Amniotic stem cell (primary cell): ENCODE measurements at places on chromosomes 13 and 19.

GRCh38 chr13:62704875-62705274, 1289.2 kb upstream of the PCDH20 start:
- DNase-seq, result no peak

DNA sequence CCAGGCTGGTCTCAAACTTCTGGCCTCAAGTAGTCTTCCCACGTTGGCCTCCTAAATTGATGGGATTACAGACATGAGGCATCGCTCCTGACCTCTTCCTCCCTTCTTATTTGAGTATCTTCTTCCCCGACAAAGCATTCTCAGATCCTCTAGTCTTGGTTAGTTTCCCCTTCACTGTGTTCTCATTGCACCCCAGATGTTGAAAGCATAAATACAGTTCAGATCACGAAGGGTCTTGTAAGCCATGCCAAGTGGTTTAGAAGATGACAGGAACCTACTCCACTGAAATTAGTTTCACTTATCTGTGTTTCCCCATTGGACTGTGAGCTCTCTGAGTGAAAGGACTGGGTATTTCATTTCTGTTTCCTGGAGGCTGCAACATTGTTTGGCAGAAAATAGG, 100.7 kb downstream of the DGKH start:
- no peak for DNase-seq

DNA sequence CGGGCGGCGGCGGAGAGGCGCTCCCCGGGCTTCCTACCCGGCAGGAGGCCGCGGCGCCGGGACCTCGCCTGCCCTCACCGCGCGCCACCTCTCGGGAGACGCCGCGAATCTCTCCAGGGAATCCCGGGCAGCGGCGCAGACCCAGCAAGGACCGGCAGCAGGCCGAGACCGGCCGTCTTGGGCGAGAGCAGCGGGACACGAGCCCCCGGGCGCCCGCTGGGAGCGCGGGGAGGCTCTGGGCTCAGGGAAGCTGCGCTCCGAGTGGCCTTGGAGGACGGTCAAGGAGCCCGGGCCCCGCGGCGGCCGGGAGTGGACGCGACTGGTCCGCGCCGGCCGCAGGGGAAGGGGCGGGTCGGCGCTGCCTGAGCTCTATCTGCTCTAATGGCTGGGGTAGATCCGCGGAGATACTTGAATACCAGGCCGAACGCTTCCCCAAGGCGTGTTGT, 14.7 kb downstream of the CDX2 start:
- no peak for DNase-seq

DNA sequence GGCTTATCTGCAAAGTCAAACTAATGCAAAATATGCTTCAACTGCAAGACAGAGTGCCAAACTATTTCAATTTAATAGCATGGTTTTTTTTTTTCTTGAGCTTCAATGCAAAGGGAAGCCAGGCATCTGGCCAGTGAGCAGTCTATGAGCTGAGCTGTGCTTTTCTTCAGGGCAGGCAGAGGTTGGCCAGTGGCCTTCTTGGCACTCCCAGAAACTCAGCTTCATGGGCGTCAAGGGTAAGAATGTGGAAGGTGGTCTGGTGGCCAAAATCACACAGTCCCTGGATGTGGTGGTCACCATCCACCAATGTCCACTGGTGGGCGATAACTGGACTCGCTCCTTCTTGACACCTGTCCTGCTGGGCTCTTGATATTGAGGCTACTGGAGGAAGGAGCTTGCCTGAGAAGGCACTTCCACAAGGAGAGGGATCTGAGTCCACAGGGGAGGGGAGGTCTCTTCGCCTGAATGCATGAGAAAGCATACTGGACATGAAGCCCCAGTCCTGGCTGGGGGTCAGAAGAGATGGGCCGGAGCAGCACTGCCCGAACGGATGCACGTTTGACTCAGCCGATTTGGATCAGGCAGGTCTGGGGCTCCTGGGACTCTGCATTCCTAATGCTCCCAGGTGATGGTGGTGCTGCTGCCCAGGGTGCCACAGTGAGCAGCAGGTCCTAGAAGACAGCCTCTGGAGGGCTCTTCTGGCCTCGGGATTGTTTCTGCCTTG, 17.1 kb downstream of the COL4A2 start:
- no peak for DNase-seq

GRCh38 chr13:79530270-79530669, 49.3 kb downstream of the NDFIP2 start:
- no peak for DNase-seq

GRCh38 chr19:17835182-17836006, 12.4 kb downstream of the JAK3 start:
- DNase-seq, result no peak

DNA sequence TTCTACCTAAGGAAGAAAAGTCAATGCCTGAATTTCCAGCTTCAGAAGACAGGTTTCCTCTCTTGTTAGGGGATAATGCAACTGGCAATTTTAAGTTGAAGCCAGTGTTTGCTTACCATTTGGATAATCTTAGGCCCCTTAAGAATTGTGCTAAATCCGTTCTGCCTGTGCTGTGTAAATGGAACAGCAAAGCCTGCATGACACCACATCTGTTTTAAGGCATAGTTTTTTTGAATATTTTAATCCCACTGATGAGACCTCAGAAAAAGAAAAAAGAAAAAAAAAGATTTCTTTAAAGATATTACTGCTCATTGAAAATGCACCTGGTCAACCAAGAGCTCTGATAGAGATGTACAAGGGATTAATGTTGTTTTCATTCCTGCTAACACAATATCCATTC, 419.2 kb downstream of the SLITRK6 start:
- DNase-seq, result no peak

DNA sequence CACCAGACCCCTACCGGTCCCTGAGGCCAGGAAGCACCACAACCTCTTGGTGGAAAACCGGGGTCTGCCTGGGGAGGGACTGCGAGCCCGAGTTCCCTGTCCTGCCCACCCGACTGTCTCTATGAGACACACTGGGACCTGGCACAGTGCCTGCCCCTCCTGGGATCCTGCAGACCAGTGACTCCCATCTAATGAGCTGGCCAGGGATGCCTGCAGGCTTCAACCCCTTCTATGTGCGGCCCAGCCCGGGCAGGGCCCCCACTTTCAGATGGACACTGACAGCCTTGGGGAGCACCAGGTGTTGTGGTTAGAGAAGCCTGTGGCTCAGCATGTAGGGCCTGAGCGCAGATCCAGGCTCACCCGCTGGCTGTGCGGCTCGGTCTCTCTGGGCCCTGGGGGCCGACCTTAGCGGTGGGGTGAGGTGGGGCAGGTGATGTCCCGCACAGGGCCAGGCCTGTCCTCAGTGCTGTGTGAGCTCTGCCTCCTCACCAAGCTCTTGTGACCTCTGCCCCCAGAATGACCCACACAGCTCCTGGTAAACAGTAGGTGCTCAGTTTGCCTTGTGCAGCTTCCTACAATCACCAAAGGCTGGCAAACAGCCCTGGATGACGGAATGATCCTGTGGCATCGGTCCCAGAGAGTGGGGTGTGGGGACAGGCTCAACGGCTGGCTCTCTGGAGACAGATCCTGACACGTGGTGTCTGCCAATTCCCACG, 17.9 kb upstream of the CACTIN start:
- no peak for DNase-seq

DNA sequence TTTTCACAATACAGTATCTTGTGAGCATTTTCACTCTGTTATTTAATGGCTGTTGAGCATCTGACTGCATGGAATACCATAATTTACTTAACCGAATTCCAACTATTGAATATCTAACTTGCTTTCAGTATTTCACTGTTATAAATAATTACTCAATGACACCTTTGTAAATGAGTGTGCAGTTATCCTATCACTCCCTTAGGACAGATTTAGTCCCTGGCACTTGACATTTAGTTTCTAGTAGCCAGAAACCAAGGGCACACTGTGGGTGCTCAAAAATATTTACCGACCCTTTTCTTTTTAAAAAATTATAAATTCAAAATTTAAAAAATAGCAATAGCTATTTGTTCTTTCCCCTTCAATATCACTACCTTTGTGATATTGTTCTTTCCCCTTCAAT, 258.8 kb downstream of the DCLK1 start:
- DNase-seq, result no peak

DNA sequence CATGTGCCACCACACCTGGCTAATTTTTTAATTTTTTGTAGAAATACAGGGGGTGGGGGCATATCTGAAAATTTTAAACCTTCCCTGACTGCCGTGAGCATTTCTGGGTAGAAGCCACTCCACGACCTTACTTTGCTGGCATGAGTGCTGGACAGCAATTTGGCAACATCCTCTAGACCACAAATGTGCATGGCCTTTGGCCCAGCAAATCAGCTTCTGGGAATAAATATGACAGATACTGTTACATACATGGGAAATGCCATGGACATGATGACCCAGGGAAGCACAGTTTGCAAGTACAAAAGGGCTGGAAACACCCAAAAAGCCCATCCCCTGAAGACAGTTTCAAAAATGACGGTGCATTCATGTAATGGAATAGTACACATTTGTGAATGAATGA, 3.2 kb upstream of the PVR start:
- no peak for DNase-seq

- DNase-seq, result no peak
These were observed 14.0 kb downstream of the SCGB2B2 start for GRCh38 chr19:34662919-34663318.

- DNase-seq, result no peak
These were observed 857 bp downstream of the IER2 start for GRCh38 chr19:13150931-13151604.

DNA sequence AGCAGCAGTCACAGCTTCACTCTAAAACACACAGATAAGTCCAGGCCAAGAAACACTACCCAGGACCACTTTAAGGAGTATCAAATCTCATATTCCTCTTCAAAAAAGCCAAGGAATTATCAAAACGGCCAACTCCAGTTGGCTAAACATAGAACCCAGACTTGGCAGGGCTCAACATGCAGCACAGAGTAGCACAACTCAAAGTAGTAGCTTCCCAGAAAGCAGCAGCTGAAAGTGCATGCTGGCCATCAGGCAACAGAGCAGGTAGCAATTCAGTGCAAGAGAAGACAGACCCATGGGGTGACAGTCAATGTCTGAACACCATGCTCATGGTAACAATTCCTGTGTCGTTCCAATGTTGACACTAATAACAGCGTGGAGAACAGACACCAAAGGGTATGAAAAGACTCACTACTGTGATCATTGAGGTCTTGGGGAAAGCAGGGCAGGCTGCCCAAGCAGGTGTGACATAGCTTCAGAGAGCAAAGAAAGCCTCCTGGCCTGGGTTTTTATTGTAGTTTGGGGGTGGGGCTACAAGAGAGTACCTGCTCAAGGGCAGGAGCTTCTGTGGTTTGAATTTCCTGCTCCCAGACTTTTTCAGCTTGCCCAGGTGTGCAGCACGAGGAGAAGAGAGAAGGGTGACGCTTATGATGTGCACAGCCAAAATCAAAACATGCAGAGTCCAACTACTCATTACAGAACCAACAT, 6.2 kb downstream of the ZNF709 start:
- no peak for DNase-seq

- no peak for DNase-seq
These were observed 11.0 kb downstream of the TSHZ3 start for GRCh38 chr19:31338069-31338776.

GRCh38 chr13:46598140-46598819, 45.3 kb downstream of the LRCH1 start:
- DNase-seq, result no peak

DNA sequence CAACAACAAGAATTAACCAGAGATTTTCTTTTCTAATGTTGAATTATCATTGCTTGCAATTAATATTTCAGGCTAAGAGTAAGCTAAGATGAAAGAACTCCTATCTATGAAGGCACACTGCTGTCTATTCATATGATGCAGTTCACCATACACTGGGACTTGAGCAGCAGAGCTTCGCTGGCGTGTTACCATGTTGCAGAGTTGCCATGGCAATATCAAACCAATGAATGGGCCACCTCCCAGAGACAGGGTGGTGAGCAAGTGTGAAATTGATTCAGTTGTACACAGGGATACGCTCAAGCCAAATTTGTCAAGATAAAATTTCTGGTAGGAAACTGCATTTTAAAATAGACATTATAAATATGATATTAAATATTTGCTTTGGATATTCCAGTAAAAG, 69.3 kb upstream of the MYO16 start:
- no peak for DNase-seq

- no peak for DNase-seq
These were observed 29.7 kb downstream of the BTBD2 start for GRCh38 chr19:1985588-1986356.

DNA sequence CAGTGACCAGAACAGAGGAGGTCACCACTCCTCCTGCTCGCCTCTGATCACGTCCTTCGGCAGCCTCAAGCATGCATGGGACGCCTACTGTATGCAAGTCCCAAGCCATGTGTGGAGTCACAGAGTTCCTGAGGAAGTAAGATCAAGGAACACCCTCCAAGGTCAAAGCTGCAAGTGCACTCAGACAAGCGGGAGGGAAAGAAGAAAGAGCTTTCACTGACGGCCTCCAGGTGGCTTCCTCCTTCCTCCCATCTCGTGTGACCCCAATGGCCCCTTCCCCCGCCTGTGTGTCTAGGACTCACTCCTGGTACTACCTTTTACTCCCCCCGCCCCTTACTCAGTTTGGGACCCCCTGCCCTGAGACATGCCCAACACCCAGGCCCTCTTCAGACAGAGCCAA, 6.1 kb downstream of the HAUS8 start:
- no peak for DNase-seq

DNA sequence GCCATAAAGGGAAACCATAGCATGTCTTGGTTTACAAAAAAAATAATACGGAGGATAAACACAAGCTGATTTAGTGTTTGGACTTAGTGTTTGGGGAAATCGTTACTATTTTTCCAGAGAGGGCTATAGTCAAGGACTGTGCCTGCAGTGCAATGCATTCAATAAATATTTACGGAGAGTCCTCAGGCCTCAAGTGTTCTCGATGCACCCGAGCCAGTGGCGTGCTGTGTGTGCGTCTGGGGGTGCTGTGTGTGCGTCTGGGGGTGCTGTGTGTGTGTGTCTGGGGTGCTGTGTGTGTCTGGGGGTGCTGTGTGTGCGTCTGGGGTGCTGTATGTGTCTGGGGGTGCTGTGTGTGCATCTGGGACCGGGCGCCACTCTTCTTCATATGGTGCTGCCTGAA, 71.7 kb upstream of the GTF3A start:
- DNase-seq, result no peak

GRCh38 chr13:29486551-29486950, 108.9 kb downstream of the SLC7A1 start:
- DNase-seq, result no peak

DNA sequence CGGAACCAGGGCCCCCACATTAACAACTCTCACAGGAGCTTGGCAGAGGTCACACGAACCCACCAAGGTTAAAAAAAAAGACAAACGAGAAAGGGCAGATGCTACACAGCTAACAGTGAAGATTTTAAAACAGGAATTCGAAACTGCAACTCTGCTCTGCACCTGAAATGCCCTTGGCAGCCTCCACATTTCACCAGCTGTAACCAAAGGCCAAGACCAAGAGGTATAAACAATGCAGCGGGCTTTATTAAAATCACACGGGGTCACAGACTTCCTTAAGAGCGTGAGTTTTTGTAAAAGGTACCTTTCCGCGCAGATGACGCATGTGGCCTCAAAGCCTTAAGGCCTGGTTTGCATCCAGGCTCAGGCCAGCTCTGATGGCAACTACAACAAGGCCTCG, 88.2 kb downstream of the STK24 start:
- no peak for DNase-seq

GRCh38 chr13:71801781-71802180, 65.2 kb downstream of the DACH1 start:
- DNase-seq, result no peak

DNA sequence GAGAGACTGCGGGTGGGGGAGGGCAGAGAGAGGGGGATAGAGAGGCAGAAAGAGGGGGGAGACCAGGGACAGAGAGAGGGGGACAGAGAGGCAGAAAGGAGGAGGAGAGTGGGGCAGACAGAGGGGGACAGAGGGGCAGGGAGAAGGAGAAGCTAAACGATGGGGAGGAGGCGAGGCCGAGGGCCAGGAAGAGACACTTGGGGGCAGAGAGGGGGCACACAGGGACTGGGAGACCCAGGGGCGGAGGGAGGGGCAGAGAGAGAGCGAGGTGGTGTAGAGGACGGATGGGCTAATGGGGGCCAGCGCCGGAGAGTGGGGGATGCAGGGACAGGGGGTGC, 666 bp downstream of the MEIS3 start:
- no peak for DNase-seq
